ENCODE measurements at places on chromosomes 2 and 18.

- DNase-seq, result no peak
Measured at GRCh38 chr2:130776550-130776949, 21.2 kb downstream of the AMER3 start.

DNA sequence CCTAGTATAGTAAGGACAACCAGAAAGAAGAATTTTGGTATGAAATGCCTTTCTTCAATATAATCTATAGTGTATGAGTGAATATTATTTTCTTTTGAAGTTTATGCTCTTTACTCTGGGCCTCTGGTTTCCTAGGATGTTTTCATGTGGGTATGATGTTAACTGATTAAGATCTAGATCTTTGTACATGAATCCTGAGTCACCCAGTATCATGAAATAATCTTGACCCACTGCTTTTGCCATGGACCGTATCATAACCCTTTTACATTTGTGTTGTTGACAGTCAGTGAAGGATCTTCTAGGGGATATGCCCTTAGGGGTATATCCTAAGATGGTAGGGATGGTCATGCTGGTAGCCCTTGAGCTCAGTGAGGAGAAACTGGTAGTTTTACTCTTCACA, 100.3 kb downstream of the RAB3GAP1 start:
- DNase-seq, result no peak

DNA sequence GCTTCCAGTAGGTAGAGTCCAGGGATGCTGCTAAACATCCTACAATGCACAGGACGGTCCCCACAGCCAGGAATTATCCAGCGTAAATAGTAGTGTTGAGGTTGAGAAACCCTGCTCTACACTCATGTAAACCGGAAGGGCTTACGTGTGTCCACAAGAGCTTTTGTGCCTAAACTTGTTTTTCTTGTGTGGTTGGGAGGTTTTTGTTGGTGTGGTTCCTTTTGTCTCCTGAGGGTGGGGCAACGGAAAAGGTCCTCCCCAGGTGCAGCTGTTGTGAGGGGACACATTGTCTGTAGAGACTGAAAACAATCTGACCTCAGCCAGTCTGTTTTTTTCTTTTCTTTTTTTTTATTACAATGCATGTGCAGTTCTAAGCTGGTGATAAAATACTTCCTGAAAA, 72.7 kb upstream of the MGAT5 start:
- no peak for DNase-seq

GRCh38 chr2:192809173-192809572, 614.4 kb upstream of the TMEFF2 start:
- no peak for DNase-seq

GRCh38 chr2:130334026-130334425, 8.7 kb upstream of the IMP4 start:
- DNase-seq, result no peak

DNA sequence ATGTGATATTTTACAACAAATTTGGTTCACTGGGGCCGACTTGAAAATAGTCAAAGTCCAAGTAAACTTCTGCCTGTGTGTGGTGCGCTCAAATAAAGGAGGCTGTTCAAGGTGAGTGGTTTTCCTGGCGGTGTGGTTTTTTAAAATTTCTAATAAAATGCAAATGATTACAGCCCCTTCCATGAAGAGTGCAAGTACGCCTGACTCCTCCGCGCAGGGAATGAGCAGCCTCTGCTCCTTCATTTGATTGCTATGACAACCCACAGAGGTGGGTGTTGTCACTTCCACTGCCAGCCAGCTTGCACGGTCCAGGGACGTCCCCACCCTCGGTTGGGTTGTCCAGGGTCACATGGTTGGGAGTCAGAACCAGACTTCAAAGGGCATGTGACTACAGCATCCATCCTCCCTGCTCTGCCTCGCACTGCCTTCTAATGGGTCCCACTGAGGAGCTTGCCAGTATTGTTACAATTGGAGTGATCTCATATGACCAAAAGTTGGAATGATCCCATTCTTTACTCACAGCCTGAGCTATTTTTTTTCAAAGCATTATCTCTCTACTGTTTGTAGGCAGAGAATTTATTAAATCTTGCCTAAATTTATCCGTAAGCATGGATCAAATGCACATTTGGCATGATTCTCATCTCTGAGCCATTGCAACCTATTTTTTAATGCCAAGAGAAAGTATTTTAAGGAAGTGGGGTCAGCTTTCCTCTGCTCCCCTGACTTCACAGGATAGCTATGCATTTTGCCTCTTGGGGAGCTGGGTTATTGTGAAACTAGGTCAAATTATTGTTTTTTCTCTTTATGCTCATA, 121.3 kb downstream of the AGAP1 start:
- no peak for DNase-seq

GRCh38 chr2:181252262-181253148, 204.7 kb upstream of the ITGA4 start:
- no peak for DNase-seq

DNA sequence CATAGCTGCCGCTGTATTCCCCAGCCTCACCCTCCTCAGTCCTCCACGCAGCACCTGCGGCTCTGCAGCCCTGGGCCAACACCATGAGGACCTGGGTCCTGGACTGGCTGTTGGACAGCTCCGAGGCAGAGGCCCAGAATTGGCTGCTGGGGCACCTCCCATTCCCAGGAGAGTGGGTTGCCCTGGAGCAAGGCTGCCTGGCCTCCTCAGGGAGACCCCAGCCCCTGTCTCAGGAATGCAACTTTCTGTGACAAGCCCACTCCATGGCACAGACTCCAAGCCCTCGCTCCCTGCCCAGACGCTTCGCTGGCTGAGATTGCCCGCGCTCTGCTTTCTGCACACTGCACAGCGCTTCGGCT, 33.0 kb downstream of the CYP26B1 start:
- no peak for DNase-seq

DNA sequence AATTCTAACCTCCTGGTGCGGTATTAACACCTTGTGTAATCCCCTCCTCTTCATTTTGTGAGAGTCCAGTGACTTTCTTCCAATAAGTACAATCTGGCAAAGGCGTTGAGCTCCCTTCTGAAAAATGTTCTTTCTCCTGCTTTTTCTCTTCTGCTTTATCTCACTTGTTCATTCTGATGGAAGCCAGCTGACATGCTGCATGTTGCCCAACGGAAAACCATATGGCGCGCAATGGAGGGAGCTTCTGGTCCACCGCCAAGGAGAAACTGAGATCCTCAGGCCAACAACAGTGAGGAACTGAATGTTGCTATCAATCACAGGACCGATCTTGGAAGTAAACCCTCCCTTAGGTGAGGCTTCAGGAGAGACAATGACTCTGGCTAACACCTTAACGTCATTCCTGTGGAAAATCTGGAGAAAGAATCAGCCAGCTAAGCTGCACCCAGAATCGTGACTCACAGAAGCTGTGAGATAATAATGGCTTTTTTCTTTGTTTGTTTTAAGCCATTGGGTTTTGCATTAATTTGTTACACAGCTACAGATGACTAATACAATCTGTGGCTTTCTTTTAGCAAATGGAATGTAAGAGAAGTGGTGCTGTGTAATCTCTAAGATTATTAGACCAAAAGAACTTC, 1323.9 kb upstream of the DDX18 start:
- no peak for DNase-seq

GRCh38 chr2:143575340-143575739, 446.1 kb downstream of the ARHGAP15 start:
- DNase-seq, result no peak

GRCh38 chr2:128798502-128799283, 480.0 kb upstream of the HS6ST1 start:
- DNase-seq, result no peak

GRCh38 chr2:8981876-8982275, 21.6 kb downstream of the MBOAT2 start:
- no peak for DNase-seq

Data from T-helper 1 cell (primary cell).